Lower leg skin (tissue), 4 donors: ENCODE measurements at places on chromosomes 2 and 18. TPM values are rescaled to one million over a fixed set of nuclear protein-coding genes. Genes with fewer than 3 reads are reported as not detected.

DNA sequence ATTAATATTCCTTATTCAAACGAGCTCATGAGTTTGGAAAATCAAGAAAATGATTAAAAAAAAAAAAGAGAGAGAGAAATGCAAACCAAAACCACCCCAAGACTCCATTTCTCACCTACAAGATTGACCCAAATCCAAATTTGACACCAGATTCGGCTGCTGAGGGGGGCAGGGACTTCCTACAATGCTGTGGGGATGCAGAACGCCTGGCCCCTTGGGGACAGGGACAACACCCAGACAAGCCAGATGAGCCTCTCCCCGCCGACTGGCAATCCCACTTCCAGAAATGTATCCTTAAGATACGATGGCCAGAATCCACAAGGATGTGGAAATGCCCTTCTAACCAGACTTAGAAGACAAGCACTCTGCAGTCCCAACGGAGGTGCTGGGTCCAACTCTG is 20.7 kb downstream of the BOK start:
- DNase-seq = no peak

DNA sequence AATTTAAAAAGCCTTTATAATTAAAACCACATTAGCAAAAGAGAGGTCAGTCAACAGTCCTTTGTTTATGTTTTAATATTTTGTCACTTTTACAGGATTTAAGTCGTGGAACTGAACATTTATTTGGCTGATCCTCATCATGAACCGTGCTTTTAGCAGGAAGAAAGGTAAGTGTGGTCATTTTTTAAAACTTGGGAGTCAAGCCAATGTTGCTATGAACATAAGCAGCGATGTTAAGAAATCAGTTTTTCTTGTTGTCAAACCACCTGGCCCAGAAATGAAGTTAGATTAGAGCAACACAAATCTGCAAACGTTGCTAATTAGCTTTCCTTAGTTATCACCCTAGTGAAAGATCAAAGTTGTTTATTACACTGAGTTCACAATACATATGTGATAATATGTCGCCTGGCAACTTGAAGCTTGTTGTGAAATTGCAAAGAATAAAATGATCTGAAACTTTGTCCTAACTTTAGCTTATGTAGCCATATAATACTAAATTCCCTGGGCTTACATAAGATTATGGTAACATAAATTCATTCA is 186.0 kb downstream of the GULP1 start:
- no peak for DNase-seq

DNA sequence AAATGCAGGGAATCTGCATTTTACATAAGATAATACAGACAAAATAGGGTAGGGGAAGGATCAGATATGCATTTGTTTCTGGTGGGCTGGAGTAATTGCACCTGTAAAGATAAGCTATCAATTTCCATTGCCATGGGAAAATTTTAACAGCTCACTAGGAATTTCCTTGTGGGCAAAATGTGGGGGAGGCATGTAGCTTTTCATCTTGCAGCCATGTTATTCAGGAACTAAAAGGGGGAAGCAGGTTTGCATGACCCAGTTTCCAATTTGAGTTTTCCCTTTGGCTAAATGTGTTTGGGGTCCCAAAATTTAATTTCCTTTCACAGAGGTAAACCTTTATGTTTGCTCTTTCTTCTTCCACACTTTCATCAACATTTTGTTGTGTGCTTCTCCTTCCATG is 624.4 kb downstream of the NYAP2 start:
- no peak for DNase-seq

GRCh38 chr2:102033031-102033749 is 41.4 kb downstream of the IL1R2 start:
- no peak for DNase-seq

UGT1A3 gene
- total RNA-seq = 0.30 TPM

DNA sequence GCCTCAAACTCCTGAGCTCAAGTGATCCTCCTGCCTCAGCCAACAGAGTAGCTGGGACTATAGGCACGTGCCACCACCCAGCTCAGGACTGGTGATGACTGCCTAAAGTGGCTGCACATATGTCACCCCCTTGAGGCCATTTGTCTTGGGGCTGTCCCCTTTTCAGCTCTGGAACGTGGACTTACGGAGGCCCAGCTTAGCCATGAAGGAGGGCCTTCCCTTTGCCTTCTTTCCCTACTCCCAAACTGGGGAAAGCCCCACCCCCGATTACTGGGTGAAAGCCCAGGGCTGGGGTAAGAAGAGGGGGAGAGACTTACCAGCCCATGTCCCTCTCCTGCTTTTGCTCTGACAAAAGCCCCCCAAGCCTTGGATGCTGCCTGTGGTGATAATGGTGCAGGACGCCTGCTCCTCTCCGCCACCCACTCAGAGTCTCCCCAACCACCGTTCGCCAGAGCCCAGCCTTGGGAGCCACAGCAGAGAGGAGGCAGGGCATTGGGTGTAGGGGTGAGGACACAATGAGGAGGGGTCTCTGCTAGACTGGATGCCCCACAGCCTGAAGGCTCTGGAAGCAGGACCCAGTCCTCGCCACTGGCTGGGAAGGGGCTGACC is 2.5 kb upstream of the DUSP2 start:
- no peak for DNase-seq

RAPGEF4 gene
- 25.1 TPM for total RNA-seq

DNA sequence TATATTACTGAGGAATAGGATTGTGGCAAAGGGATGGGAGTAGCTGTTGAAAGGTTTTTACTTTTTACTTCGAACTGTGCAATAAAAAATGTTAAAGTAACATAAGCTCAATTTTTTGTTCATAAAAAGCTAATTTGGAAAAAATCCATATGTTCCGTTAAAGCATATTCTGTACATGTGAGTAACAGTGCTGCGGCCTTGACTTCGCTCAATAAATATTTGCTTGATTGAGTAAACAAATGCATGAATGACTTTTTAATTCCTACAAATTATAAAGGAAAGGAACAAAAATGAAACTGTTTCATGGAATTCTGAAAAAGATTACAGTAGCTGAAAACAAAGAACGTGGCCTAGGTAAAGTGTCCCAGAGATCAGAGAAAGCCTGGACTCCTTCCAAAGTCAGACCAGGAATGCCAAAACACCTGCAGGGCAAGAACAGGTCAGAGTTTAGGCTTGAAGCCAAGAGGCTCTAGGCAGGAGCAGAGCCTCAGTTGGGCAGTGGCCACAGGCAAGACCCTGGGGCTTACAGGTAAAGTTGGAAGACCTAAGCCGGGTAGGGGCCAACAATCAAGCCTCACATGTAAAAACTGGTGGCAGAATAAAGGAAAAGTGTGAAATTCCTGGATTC is 44.3 kb upstream of the FIGN start:
- DNase-seq = no peak

TGFA gene
- total RNA-seq = 78.3 TPM

DNA sequence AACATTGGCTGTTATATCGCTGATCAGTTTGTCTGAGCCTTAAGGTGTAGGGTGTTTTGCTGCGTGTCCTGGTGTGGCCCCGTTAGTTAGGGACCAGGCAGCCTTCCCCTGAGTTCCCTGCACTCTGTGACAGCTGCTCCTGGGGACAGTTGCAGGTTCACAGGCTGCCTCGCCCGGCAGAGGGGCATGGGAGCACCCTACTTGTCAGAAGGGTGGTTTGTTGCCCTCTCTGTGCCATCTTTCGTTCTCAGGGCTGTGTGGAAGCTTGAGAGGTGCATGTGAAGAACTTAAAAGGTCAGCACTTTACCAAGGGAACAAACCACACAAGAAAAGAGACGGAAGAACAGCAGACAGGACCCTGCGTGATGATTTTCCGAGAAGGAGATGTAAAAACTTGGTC is 159.6 kb downstream of the LDLRAD4 start:
- peak; percentile 68 for DNase-seq

DNA sequence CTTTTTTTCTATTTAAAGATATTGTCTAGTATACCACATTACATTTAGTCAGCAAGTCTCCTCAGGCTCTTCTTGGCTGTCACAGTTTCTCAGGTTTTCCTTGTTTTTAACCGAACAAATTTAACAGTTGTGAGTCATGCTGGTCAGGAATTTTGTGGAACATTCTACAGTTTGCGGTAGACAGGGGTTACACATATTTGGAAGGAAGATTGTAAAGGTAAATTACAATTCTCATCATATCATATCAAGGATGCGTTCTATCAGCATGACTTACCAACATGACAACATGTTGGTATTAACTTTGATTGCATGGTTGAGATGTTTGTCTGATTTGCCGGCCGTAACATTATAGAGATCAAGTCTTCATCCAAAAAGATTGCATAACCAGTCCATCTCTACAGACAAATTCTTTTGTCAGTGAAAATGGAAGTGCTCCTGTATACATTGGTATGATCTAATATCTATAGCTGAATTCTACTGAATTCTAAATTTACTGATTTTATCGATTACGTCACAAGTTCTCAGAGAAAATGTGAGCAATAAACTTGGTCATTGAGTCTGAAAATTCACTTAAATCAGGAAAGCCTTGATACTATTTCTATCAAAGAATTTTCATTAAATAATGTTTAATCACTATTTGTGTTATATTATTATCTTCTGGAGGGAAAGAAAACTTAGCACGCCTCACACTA is 664.4 kb upstream of the SLC8A1 start:
- no peak for DNase-seq

EFEMP1 gene
- 91.0 TPM for total RNA-seq

- DNase-seq = no peak
These were observed 79.2 kb downstream of the SETBP1 start for GRCh38 chr18:44759925-44760342.

GRCh38 chr18:79405781-79406575 is 10.2 kb downstream of the NFATC1 start:
- no peak for DNase-seq

DNA sequence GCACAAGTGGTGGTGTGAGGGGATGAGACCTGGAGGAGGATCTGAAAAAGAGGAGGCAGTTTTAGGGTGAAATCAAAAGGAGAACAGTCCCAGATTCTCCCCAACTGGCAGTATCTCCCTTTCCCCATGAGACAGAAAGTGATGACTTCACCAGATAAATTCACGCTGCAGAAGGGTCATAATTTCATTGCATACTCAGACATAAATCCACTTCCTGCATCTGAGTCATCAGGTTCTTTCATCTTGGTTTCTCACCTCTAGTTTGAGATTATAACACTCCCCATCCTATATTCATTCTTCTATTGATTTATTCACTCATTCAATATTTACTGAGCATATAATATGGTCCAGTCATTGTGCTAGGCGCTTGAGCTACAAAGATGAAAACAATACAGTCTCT is 64.7 kb downstream of the CCDC148 start:
- no peak for DNase-seq

LIMS4 gene
- 0.26 TPM for total RNA-seq

GRCh38 chr2:203869223-203870042 is 1.9 kb downstream of the CTLA4 start:
- no peak for DNase-seq

TEX51 gene
- not detected for total RNA-seq

CPO gene
- 0.27 TPM for total RNA-seq

CYRIA gene
- total RNA-seq = 1.3 TPM
